A549 (cell line): ENCODE measurements at places on chromosomes 7 and 10. TPM values are rescaled to one million over a fixed set of nuclear protein-coding genes. Genes with fewer than 3 reads are reported as not detected.

CCDC172 gene
- not detected in 3 replicates for polyA plus RNA-seq

CRTAC1 gene
- 0.39 to 0.42 TPM (median 0.42 TPM) in 3 replicates for polyA plus RNA-seq

TRIM74 gene
- polyA plus RNA-seq: 0.38 to 0.76 TPM (median 0.62 TPM) in 3 replicates

TMEM236 gene
- 0.06 to 0.14 TPM (median 0.08 TPM) in 3 replicates for polyA plus RNA-seq

OR13A1 gene
- not detected in 3 replicates for polyA plus RNA-seq

NME8 gene
- not detected in 3 replicates for polyA plus RNA-seq

RAB11FIP2 gene
- polyA plus RNA-seq: 10.0 to 11.2 TPM (median 11.1 TPM) in 3 replicates

INTS1 gene
- 48.0 to 48.7 TPM (median 48.1 TPM) in 3 replicates for polyA plus RNA-seq

TBX20 gene
- polyA plus RNA-seq: 1.3 to 1.6 TPM (median 1.5 TPM) in 3 replicates

GPR85 gene
- polyA plus RNA-seq: not detected in 3 replicates

SKIDA1 gene
- polyA plus RNA-seq: 3.5 to 4.2 TPM (median 4.1 TPM) in 3 replicates

DNA sequence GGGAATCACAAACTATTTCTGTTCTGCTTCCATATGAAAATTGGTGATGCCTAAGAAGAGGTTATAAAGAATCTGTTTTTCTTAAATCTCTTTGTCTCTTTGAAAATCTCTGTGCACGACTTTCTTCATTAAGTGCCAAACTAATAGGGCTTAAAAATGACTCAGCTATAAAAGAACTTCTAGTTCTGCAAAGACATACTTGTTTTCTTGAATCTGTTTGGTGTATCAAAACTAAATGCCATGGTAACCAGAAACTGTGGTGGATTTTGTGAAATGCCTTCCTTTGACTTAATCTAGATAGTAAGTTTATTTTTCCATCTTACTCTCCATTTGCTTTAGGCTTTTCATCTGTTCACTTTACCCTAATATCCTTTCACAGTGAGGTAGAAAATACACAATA is 417.8 kb downstream of the PARD3 start:
- no peak for DNase-seq

DNA sequence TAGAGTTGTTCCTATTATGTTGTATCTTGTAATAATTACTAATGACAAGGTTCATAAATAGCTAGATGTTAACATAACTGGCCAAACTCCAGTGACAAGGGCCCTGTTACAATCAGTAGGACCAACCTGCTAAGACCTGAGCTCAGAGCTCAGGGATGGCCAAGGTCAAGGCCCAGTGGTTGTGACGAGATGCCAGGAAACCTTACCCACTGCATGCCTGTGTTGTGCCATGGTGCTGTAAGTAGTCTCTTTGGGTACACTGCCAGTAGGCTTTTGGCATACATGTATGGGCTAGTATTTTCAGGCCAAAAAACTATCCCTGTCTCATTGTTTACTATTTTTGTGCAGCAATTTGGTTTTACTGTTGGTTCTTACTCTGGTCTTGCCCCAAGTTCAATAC is 7.9 kb upstream of the IDI2 start:
- no peak for DNase-seq

- DNase-seq: peak; percentile 67
Measured at GRCh38 chr7:134520130-134520529, 7.2 kb upstream of the AKR1B10 start.

DNA sequence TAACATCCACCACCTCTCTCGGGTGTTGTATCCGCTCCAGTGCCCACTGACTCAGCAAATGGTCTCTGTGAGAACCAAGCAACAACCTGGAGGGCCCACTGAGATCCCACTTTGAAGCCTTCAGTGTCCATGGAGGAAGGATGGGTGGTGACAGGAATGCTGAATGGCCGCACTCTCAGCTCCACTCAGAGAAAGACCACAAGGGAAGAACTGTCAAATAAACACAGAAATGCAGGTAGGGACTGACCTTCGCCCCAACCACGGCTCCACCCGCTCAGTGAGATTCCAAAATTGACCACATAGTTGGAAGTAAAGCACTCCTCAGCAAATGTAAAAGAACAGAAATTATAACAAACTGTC is 65.8 kb downstream of the VIPR2 start:
- no peak for DNase-seq

DNA sequence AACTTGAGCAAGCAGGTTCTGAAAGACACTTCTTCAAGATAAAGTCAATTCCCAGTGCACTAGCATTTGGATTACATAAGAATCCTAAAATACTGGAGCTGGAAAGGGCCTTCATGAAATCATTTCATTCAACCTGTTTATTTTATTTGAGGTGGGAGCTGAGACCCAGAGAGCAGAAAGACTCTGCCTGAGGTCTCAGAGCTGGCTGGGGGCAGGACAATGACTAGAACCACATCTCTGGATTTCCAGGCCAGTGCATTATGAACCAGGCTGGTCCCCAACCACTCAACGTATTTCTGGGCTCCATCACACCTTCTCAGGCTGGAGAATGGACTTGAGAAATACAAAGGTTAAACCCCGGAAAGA is 8.4 kb downstream of the ANXA11 start:
- no peak for DNase-seq

GRCh38 chr7:22357311-22358175 is 589 bp upstream of the RAPGEF5 start:
- DNase-seq: peak; percentile 35

- peak; percentile 25 for DNase-seq
Measured at GRCh38 chr7:39453743-39454355, 112.4 kb upstream of the YAE1 start.

DNA sequence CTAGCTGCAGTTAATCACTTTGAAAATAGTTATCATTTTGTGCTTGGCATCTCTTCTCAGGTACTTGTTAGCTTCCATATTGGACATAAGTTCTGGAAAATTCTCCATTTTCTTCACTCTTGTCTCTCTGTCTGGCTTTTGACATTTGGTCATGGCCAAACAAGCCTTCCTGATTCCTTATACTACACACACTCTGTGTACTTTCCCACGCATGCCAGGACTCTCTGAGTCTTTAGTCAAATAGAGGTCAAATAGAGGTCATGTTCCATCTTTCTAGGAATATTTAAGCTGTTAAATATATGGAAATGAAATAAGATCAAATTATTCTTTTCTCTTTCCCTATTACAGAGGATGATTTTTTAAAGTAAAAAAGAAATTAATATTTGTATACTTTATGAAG is 235.5 kb upstream of the PLXDC2 start:
- DNase-seq: no peak

GRCh38 chr7:55288070-55288824 is 76.9 kb upstream of the LANCL2 start:
- DNase-seq: no peak

GRCh38 chr7:51022821-51023220 is 240.1 kb upstream of the GRB10 start:
- DNase-seq: no peak

DNA sequence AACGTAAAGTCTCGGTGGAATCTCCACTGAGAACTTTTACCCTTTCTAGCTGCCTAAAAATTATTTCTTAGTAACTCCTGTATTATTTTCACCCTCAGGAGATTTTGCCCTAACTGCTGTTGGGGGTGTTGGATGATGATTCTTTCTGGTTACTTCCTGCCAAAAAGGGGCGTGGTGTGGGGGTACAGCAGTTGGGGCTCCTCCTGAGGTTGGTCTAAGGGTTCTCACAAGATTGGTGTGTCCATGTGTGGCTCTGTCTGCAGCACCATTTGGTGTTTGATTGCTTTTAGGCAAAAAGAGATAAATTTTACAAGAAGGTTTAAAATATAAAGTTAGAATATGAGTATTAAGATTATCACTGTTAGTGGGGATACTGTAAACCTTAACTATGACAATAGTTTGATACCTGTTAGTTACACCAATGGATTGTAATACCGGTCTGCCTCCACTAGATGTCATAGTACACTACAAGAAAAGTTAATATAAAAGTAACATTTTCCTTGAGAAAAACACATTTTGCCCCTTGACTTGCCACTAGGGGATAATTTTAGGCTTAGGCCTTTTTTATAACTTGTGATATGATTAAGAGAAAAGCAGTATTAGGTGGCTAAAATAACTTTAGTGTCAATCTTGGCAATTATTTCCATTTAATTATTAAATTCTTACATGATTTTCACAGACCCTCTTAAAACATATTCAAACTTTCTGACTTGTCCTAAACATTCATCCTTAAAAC is 928.7 kb downstream of the IPMK start:
- DNase-seq: peak; percentile 18

DNA sequence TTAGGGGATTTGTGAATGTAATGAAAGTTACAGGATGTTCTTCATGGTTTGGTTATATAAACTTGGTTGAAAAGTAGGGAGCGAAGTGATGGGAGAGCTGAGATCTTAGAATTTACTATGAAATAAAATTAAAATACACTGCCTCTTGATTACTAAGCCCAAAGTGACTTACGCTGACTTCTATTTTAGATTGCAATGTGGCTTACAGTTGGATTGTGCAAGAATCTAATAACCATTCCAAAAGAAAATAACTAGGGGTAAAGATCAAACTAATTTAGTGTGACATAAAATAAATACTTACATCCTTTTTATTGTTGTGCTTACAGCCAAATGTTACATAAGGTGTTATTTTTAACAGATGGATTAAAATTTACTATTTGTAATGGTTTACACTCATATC is 15.3 kb downstream of the WNT16 start:
- no peak for DNase-seq

DNA sequence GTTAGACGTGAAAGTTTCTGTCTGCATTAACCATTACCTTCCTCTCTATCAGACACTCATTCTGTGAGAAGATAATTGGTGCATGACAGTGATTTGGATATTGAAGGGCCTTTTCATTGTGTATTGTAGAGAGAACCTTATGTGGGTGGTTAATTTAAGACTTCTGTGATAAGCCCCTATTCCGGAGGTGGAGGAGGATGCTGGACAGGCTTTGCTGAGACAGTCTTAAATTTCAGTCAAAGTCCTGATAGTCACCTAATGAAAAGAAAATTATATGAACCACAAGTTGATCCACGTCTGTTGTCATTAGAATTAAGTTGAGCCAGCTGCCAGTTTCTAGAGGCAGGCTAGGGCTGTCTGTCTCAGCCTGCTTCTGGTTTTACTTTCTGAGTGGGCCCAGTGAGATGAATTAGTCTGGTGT is 62.9 kb downstream of the CELF2 start:
- DNase-seq: no peak

DNA sequence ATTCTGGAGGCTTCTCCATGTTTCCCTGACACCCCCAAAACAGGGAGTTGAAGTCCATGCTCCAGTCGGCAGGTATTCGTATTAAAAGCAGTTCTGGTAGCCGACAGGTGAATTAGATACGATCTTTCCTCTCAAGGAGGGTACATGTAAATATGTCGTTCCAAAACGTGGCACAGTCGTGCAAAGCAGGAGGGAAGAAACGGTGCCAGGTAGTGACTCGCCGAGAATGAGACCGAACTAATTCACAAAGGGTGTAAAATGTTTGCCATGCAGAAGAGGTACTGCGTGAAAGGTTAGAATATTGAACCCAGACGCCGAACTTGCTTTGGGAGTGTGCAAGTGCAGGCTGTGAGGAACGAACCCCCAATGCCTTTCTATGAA is 483 bp downstream of the EDRF1 start:
- DNase-seq: no peak

DNA sequence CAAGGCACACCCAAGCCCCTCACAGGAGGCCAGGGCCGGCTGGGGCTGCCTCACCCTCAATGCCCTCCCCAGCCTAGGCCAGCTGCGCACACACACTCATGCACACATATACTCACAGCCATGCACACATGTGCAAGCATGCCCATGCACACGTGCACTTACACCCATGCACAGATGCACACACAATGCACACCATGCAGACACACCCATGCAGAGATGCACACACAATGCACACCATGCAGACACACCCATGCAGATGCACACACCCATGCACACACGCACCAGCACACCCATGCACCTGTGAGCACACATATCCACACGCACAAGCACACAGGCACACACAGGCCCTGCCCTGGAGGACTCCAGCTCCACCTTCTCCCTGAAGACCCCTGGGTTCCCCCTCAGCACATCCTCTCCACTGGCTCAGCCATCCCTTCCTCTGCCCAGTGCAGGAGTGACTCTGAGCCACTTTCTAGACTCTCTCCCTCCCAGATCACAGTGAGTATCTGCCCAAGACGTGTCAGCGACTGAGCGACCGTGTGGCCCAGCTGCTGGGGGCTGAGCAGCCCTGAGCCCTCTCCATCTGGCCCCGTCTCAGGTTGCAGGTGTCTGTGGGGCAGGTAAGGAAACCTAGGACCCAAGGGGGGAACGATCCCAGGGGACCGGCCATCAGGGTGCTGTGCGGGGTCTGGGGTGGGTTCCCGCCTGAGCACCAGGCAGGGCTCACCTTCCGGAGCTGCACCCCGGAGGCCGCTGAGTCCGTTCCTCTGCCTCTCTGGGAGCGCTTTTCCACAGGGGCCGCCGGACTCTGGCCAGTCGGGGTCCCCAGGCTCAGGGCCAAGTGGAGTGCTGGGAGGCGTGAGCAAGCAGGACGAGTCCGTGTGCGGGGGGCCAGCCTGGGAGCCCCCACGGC is 25.8 kb downstream of the AP5Z1 start:
- no peak for DNase-seq

DNA sequence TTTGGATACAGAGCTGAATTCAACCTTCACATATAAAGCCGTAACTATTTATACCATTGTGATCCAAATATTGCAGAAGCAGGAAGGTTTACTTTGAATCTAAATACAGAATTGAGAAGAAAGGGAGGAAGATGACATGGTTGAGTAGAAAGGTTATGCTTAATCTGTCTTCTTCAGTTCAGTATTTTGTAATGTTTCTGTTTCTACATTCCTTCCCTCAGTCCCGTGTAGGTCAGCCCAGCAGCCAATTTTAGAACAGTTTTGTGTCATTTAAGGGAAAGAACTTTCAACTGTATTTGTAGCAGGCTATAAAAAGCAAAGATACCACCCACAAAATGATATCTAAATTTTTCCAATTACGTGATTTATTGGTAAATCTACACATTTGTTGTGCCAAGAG is 97.4 kb downstream of the CPED1 start:
- DNase-seq: no peak

GRCh38 chr7:28405662-28406061 is 6.7 kb upstream of the CREB5 start:
- DNase-seq: peak; percentile 48

DNA sequence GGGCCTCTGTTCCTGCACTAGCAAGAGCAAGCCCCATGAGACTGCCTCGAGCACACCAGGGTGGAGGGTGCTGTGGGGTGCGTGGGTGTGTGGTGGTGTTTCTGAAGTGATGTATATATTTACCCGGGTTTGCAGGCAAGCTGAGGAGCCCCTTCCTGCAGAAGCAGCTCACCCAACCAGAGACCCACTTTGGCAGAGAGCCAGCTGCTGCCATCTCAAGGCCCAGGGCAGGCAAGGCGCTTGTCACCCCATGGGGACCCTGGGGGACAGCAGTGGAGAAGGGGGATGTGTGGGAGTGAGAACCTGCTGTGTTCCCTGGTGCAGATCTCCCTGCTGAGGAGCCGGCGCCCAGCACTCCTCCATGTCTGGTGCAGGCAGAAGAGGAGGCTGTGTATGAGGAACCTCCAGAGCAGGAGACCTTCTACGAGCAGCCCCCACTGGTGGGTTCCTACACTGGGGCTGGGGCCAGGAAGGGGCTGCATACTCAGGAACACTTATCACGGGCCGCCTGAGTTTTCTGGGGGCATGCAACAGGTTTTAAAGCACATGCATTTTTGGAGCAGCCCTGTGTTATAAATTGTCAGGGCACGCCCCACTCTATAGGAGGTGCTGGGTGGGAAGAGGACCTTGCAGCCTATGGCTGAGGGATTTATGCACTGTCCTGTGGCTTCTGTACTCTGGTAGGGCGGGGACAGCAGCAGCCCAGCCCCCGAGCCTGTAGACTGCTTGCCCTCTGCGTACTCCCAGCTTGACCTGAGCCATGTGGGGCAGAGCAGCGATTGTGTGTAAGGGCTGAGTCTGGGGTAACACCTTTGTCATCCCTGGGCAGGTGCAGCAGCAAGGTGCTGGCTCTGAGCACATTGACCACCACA is 5.9 kb downstream of the PGAM2 start:
- DNase-seq: no peak

GRCh38 chr7:135517060-135517459 is 7.2 kb upstream of the CNOT4 start:
- DNase-seq: no peak
